ENCODE measurements at places on chromosomes 4 and X.

DNA sequence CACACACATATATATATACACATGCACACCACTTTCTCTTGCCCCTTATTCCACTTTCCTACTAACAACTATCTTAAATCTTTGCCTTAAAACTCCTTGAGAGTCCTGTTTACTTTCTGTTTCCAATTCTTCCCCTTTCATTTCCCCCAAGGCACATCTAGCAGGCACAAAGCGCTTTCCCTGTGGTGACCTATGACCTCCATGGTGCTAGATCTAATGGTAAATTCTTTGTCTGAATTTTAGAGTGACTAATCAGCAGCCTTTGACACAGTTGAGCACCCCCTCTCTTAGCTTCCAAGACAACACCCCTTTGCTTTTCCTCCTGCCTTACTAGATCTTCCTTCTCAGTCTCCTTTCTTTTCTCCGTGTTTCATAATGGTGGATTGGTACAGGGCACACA, 236.4 kb upstream of the TTC29 start:
- DNase-seq = no peak

DNA sequence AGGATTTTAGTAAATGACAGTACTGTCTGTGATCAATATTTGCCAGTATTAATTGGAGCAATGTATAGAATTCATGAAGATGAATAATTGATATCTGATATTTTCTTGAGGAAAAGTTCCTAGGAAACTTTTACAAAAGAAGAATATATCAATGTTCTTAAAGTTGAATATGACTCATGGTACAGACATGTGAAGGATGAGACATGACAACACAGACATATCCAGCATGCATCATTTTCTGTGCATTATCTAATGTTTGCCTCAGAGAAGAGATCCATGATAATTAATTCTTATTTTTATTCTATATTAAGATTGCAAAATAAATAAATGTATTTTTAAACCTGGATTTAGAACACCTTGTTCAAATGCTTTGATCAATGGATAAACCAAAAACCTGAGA, 452.9 kb upstream of the EPHA5 start:
- no peak for DNase-seq

DNA sequence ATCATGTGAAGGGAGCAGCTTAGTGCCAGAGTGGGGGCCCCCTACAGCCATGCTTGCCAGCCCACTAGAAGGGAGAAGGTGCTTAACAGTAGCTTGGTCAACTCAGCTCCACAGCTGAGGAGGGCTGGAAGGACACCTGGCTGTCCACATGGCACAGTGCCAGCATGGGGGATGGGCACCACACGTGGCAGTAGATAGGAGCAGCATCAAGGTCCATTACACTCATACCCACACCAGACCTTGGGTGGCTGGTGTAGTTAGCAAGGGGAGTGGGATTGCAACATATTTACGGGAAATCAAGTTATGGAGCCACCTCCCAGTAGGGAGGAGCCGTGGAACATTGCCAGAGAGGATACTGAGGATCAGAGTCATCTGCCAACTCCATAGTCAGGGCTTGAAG, 37.9 kb upstream of the SLC4A4 start:
- no peak for DNase-seq

DNA sequence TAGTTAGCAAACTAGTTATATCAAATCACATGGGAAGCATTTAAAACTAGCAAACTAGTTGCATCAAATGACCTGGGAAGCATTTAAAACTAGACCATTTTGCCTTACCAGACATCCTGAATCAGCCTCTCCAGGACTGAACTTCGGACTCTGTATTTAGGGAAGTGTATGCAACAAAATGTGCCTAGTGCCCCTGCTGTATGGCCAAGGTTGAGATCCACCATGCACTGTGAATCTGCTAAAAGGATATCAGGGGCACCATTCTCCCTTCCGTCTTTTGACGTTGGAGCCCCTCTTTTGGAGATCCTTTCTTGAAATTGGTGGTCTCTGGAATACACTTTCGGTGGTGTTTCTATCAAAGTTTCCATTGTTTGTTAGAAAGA, 49.5 kb downstream of the CCNI start:
- no peak for DNase-seq

DNA sequence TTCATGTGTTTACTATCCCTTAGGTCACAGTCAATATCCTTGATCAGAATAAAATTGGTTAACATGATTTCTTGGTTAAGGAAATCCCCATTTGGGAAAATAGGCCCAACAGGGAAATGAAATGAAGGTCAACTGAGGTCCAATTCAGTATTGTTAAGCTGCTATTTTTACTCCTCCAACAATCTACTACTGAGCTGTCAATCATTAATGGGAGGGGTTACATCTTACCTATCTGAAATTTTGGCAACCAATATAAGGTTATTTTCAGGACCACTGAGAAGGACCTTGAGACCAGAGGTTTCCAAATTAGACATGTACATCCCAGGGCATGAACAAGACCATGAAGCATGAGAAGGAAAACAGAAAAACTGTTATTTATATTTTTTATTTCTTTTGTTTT, 64.2 kb upstream of the ALG13 start:
- no peak for DNase-seq

- DNase-seq = peak; percentile 57
These were observed 211.3 kb downstream of the PALLD start for GRCh38 chr4:168708108-168708507.

DNA sequence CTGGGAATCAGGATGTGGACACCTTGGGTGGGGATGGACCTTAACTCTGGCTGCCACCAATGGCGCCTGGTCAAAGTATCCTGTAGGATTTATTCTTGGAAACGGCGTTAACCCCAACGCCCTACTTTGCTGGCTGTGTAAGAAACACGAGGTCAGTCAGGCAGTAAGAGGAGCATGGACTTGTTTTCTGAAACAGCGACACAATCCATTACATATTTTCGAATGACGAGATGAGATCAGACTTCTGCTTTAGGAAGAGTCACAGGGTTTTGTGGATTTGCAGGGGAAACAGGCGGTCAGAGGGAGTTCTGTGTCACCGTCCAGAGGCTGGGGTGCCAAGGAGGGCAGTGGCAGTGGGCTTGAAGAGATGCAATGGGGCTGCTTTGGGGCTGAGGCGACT, 92.2 kb downstream of the TBL1X start:
- no peak for DNase-seq

DNA sequence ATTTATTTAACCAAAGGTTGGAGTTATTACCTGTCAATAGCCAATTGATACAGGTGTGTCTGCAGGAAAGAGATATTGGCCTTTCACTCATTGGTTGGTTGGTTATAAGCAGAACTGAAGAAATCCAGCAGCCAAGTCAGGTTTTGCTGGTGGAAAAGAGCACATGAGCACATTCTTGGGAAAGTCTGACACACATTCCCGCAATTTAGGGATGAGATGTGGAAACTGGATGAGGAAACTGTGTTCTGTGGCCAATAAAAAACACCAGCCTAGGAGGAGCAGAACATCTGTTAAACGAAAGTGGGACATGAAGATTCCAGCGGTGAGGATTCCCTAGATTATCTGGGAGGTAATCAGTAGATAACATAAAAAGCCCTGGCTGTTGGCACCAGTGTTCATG, 567.4 kb upstream of the CPEB2 start:
- DNase-seq = no peak

DNA sequence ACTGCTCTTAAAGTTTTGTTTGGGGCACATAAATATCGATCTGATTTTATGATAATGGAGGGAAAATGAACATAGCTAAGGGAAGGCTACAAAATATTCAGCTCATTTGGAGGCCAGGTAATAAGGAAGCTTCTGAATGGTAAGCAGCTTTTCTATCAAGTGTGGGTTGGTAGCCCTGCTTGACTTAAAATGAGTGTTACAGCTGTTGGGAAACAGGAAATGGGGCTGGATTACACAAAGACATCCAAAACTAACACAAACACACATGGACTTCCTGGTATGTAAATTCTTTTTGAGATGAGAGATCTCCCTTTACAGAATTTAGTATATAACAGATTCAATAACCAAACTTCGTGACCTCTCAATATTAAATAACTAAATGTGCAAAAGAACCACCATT, 58.0 kb downstream of the FGF16 start:
- DNase-seq = peak; percentile 20

- DNase-seq = no peak
These were observed 31.4 kb upstream of the GPR78 start for GRCh38 chr4:8548731-8549351.

DNA sequence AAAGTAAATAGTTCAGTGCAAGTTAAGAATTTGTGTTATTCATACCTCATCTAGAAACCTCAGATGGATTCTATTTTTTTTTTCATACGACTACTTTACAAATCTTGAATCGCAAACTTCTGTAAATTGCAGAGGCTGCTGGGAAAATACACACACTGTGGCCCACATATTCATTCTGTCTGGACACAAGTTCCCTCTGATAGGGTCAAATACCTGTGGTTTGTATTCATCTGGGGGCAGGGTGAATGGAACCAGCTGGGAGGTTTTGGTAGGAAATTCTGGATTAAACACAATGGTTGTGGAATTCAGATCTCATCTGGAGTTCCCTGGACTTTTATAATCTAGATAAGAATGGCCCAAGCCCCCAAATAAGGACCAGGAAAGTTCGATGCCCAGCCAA, 56.2 kb downstream of the SPATA18 start:
- DNase-seq = peak; percentile 6

DNA sequence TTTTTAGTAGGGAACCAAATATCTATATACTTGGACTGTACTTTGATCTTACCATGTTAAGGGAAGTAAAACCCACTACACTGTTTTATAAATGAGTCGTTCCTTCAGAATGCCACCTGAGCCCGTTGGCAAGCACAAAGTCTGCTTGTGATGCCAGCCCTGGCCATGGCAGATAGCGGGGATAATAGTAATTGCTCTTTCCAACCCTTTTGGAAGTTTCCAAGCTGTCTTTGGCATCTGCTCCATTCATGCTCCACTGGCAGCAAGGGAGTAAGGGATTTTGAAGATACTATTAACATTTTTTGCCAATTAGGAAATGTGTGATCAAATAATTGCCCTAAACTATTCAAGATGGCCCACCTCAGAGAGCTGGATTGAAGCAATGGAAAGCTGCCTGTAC, 689.2 kb upstream of the SLIT2 start:
- DNase-seq = no peak

GRCh38 chr4:175109933-175110332, 191.8 kb downstream of the ADAM29 start:
- peak; percentile 23 for DNase-seq

DNA sequence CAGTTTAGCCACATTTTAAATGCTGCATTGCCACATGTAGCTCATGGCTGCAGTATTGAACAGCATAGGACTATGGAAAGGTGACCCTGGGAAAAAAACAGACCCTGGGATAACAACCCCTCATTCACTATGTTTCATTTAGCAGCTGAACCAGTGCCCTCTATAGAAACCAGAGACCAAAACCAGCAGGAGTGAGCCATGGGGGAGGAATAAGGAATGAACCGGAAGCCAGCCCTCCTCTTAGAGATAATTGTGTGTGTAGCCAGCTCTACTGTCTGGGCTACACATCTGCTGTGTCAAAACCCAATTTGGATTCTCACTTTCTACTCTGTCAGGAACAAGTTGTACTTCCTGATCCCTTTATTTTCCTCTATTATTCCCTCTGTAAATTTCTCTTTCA, 158.5 kb upstream of the S100G start:
- peak; percentile 15 for DNase-seq

GRCh38 chr4:37685161-37685822, 884 bp downstream of the RELL1 start:
- DNase-seq = peak; percentile 32

- no peak for DNase-seq
These were observed 276.0 kb downstream of the C4orf33 start for GRCh38 chr4:129371926-129372325.

DNA sequence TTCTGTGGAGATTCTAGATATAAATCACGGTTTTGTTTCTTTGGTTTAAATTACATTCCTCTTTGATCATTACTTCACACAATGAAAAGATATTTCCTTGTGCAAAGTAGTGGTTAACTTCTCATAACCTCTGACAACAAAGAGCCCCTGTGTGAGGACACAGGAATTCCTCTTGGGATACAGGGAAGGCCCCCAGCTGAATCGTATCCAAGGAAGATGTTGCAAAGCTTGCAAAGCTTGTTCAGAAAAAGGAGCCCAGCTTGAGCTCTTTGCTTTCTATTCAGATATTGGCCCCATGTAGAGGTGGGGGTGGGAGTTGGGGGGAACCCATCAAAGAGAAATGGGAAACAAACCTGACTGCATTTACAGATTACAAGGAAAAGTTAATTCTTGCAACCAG, 145.7 kb downstream of the RELL1 start:
- peak; percentile 66 for DNase-seq

GRCh38 chrX:12890467-12890866, 16.0 kb upstream of the TLR8 start:
- DNase-seq = no peak

DNA sequence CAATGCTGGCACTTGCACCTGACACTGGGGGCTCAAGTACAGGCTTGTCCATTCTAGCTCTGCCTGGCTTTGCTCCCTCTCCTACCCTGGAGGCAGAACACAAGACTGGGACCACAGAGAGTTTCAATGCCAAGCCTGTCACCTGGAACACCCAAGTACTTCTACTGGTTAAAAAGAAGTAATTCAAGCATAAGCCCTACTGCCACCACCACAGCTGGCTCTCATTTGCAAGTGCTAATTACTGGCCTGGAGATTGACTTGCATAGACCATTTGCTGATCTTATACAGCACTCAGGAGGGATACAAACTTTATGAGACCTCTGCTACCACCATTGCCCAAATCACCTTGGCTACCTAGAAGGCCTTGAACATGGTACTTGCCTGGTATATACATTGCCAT, 1550.9 kb downstream of the C4orf33 start:
- no peak for DNase-seq

DNA sequence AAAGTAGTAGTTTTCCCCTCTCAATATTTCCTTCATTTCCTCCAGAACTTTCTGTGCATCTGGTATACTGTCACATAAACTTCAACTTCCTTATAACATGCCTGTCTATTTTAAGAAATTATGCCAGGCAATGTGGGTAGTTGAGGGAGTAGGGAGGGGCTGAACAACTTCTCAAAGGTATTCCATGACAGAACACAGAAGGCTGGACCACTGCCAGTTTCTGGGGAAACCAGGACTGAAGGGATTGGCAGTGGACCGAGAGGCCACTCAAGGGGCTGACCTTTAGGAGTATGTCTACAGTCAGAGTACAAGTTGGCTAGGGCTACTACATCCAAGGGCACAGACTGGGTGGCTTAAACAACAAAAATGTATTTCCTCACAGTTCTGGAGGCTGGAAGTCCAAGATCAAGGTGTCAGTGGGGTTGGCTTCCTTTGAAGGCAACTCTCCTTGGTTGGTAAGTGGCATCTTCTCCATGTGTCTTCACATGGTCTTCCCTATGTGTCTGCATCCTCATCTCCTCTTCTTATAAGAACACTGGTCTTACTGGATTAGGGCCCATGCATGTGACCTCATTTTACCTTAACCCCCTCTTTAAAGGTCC, 6.9 kb downstream of the SH3RF1 start:
- no peak for DNase-seq

DNA sequence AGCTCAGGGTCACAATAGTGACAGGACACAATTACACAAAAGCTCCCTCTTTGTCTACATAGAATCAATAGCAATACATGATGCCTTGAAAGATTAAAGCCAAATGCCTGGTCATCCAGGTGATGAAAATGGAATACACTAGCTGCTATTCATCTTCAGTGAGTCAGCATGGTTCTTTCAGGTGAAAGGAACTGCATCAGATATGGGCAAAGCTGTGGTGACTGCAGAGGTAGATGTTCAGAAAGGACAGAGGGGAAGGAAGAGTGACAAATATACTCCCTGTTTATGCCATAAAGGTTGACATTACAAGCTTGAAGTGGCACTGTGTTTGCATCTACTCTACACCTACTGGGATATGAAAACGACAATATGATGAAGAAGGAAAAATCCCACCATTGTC, 20.0 kb upstream of the FTHL17 start:
- no peak for DNase-seq
